ENCODE measurements at places on chromosomes 12 and 14.

- DNase-seq = no peak
Observed at GRCh38 chr12:114911196-114911595, 227.2 kb upstream of the TBX3 start.

- DNase-seq = no peak
Observed at GRCh38 chr12:14259481-14260010, 105.9 kb upstream of the ATF7IP start.

GRCh38 chr12:50626026-50626425 is 121.2 kb downstream of the DIP2B start:
- DNase-seq = no peak

DNA sequence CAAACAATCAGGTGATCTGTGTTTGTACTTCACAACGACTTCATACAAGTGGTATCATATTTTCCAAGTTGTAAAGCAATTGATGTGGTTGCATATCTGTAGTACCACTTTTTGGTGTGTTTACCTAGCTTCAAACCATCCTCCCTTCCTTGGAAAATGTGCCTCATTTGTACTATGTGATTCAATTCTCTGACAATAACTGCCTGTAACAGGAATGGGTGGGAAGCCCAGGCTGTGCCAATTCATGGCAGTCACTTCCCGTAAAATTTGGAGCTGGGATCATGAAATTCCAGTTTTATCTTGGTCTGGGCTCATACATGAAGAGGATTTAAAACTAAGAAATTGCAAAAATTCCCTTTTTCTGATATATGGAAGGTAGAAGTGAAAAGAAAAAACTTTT is 250.1 kb downstream of the DIO2 start:
- no peak for DNase-seq

DNA sequence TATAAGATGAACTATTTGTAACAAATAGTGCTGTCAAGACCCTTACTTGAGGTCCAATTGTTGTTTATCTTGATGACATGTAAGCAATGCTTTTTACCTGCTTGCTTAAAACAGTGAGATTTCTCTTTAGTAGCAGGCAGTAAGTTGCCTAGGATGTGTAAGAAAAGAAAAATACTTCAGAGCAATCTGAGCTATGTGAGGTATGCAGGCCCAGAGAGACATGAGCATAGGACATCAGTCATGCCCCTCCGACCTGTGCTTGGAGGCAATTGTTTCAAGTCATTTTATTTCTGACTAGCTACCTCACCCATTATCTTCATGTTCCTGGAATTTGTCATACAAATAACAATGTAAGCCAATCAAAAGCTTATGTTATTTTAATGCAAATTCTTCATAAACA is 930.6 kb upstream of the FBXO33 start:
- DNase-seq = no peak

- DNase-seq = no peak
Observed at GRCh38 chr14:53741479-53742232, 215.0 kb downstream of the BMP4 start.

DNA sequence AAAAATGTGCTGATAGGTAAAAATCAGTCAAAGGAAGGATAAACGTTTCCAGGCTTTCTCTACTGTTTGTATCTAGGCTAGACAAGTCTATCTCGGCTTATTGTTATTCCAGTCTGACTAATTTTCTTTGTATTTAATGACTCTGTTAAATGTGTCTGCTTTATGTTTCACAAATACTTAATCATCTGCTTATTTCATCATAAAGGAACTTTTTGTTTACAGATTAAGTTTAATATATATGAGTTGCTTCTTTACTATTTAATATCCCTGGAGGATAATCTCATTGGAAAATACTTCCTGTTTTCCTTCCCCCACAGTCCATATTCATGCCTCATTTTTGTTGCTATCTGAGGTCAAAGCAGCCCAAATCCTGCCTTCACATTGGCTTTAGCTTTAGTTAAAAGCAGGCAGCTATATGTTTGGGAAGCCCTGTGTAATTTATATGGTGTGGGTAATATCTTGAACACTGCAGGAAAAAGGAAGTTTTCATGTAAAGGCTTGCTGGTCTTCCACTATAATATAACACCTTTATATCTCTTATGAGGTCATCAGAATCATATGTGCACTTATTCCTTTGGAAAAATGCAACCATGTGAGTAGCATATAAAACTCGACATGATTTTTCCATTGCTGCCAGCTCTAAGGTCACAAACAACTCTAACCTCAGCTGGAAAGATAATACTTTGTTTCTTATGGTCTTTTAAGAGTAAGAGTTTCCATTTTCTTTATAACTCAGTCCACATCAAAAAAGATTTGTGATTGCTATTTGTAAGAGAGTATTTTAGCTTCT is 76.8 kb downstream of the ALX1 start:
- DNase-seq = no peak

DNA sequence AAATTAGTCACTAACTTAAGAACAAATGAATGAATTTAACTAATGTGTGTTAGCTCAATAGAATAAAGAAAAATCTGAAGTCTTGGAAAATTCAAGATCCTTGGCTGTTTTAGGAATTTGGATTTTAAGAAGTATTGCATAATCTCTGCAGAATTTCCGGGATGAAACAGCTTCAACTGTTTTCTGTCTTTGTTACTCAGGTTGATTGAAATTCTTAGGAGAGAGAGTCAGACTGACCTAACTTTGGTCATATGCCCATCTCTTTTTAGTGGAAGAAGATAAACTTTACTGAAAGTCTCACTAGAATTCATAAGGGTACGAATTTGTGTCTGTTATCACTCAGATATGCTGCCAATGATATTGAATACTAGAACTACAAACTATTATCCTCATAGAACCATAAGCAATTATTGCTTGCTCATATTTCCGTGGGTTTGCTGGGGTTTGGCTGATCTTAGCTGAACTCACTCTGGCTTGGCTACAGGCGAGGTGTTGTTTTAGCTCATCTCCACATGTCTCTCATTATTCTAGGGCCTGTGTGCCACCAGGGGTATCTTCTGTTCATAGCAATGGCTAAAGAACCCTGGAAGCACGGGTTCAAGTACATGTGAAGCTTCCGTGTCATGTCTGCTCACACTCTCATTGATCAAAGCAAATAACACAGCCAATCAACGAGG is 257.4 kb upstream of the NOVA1 start:
- no peak for DNase-seq

- DNase-seq = no peak
Observed at GRCh38 chr14:77547512-77548180, 49.0 kb upstream of the ISM2 start.

DNA sequence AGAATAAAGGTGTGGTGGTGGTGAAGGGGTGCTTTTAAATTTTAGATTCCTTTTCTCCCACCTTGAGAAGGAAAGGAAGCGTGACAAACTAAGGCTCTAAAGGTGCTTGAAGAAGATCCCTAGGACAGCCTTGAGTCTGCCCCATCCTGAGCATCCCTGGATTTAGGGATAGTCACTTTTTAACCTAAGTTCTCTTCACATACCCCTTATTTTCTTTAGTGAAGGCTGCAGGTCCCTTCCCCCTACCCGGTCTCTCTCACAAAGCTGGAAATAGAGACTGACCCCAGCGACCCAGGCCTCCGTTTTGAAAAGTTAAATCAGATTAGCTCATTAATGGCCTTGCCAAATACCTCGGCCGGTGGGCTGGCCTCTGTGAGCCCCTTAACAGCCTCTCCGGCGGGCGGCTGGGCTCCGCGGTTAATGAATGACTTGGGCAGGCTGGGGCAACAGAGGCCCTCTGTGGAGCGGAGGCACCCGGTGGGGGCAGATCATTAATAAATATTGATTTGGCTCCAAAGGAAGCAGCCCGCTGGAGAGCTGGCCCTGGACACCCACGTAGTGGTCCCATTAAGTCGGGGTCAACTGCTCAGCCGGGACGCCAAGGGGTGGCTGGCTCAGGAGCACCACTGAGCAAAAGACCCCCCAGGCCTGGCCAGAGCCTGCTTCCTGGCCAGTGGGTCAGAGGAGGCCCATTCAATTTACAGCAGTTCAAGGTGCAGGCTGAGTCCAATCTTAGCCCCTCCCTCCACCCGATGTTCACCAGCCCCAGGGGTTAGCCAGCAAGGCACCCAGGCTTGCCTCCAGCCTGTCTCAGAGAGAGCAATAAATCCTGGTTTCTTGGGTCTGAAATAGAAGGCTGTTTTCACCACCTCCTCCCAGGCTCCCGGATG is 31.8 kb downstream of the PAH start:
- DNase-seq = no peak

GRCh38 chr14:55288439-55288838 is 17.2 kb downstream of the FBXO34 start:
- no peak for DNase-seq

DNA sequence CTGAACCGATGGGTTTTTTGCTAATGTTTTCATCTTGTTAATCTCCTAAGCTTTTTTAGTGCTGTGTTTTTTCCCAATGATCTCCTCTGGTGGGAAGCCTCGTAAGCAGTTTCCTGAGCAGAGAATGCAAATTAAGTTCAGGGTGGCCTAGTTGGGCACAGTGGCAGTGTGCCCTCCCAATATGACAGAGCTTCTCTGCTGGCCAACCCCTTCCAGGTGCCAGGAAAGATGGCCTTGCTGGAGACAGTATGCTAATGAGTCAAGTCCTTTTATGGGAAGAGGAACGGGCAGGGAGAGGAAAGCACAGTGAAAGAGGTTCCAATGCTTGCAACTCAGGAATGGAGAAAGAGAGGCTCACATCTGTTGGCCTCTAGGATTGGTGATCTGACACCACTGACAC is 115.8 kb downstream of the GCH1 start:
- DNase-seq = no peak

DNA sequence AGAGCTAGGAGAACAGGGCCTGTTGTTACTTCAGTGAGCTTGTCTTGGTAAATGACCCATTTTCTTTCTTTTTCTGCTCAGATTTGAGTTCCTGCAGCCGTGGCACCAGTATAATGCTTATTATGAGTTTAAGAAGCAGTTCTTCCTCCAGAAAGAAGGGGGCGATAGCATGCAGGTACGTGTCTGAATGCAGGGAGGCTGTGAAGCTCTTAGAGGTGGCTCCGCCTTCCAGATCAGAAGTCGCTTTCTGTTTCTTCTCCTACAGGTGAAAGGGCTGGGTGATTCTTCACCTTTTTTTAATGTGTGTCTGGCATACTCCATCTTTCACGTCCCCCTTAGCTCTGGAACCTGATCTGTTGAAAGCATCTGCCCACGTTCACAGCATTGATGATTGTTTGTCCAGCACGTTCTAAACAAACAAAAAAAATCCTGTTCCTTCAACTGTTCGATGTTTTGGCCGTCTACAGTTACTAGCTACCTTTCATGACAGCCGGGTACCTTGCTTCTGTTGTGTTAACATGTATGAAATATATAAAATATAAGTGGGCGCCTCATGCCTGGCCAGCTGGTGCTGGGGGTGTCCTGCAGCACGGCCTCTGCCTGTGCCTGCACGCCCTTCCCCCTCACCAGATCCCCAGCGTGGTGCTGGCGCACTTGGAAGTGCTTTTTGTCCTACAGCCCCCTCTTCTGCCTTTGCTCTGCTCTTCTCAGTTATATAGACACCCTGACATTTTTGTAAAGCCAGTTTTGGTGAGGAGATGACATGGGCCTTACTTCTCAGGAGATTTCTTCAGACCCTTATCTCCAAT is 44.6 kb downstream of the SFSWAP start:
- no peak for DNase-seq

DNA sequence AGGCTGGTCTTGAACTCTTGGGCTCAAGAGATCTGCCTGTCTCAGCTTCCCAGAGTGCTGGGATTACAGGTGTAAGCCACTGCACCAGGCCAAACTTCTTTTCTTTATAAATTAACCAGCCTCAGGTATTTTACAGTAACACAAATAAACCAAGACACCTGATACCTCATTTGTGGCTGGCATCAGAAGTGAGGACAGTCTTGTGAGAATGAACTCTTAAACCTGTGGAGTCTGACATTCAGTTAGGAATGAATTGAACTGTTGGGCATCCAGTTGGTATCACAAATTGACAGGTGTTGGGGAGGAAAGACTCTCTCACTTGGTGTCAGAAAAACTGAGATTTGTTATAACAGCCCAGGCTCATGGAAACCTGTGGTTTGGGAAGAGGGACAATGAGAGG is 120.5 kb downstream of the DENND5B start:
- peak; percentile 13 for DNase-seq

DNA sequence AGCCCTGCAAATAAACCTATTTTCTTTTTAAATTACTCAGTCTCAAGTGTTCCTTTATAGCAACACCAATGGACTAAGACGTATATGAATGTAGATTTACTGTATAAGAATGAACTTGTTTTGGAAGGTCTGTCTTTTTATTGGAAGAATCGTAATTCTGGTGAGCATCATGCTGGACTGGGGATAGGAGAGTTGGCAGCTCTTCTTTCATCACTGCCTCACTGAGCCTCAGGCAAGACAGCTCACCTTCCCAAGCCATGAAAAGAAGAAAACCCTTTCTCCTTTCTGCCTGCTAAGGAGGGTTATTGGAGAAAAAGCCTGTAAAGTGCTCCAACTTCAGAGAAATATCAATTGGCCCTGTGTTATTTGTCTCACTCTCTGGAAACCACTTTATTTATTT is 9.1 kb upstream of the RNF34 start:
- no peak for DNase-seq

- DNase-seq = no peak
Observed at GRCh38 chr12:48822139-48822538, 3.8 kb downstream of the CACNB3 start.

- DNase-seq = no peak
Observed at GRCh38 chr14:104509673-104510072, 69.9 kb upstream of the C14orf180 start.

GRCh38 chr14:32254952-32255679 is 52.0 kb upstream of the RNU6-8 start:
- DNase-seq = peak; percentile 26

GRCh38 chr14:83133981-83134645 is 1600.5 kb upstream of the SEL1L start:
- no peak for DNase-seq

DNA sequence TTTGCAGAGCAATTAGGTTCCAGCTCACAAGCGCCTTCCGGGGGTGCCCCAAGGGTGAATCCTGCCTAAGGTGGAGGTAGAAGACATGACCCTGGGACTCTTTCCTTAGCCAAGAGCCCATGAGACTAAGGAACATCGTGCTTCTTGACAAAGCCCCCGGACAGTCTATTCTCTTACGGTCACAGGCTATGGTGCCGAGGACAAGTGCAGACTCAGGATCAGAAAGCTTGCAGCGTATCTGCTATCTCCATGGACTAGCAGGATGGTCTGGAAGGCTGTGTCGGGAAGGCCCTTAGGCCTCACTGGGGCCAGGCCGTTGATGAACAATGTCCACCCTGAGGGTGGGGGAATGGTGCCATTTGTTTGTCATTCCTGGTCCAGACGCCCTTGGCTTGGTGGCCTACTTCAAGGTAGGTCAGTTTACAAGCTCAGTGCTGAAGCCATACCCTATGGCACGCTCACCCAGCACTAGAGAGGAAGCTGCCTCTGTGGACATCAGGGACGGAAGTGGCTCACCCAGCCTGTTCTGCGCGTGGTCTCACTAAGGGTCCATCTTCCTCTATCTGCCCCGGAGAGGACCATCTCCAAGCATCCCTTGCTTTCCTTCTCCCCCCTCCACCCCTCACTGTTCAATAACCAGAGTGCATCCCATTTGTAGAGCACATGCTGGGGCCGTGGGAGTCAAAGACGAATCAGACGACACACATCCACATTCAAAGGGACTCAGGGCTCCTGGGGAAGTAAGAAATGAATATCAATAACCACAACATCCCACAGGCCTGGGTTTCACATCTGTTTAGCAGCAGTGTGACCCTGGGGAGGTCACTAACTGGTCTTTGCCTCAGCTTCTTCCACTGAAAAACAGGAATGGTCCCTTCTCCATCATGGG is 45.0 kb upstream of the IQSEC3 start:
- no peak for DNase-seq
